ENCODE measurements at places on chromosomes 12 and 14.

DNA sequence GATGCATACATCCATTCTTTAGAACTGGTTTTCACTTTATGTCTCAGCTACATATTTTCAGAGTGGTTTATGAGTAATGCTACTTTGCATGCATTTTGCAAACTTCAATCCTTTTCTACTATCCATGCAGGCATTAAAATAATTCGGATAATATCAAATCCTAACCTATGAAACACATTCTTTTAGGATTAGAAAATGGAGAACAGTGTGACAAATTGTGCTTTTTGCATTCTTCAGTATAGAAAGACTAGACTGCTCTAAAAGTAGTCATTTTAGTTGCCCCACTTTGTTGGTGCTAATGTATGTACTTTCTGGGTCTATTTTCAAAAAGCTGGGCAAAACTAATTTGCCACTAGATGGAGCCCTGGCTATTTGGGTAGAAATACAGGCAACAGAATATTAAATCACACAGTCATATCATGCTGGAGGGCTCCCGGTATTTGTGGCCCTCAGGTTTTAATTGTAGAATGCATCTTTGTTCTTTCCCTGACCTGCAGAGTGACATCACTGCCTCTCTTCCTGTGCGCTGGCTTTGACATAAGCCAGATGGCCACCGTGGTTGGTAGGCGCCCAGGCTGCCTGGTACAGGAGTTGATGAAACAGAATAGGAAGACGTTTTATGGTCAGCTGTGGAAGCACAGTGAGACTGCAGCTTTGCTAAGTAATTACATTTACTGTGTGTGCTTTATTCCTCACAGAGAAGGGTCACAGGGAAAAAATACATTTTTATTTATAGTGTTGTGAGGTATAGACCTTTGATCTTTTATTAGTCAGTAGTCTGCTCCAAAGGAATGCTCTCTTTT is 28.1 kb downstream of the MSRB3 start:
- DNase-seq = peak; percentile 51

- DNase-seq = no peak
Observed at GRCh38 chr14:89179891-89180404, 237.1 kb downstream of the FOXN3 start.

DNA sequence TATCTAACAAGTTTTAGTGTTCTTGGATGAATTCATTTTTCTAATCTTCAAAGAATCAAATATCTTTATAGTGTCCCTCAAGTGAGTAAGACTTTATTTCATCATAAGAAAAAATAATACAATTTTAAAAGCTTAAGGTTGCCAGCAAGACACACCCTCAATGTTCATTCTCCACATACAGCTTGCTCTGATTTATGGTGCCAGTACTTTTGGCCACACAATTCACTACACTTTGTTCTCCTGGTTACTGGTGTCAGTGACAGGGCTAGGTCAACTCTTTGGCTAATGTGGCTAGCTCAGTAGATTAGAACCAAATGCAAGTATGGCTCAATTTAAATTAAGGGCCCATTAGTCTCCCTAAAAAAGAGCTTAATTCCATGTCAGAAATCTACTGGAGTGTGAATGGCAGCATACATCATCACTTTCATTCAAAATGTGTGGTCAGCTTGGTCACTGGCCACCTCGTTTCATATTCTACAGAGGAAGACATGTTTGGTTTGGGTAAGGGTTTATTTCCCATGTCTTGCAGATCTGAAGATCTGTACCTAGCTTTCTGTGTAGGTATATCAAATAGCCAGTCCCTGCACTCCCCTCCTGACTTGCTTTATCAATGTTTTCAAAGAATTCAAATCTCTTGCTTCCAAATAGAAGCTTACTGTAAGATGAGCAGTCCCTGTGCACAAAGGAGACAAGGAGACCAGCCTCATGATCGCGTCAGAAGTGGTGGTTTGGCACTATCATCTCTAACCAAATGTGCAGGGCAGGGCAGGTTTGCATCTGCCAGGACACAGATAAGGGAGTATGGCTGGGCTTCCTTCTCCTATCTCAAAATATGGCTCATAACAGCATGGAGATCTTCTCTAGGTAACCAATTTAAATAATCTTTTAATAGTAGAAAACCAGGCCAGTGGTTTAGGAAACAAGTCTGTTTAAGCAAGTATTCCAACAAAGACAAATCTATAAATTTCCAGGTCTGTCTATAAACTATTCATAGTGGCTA is 31.3 kb downstream of the HECTD4 start:
- peak; percentile 34 for DNase-seq

DNA sequence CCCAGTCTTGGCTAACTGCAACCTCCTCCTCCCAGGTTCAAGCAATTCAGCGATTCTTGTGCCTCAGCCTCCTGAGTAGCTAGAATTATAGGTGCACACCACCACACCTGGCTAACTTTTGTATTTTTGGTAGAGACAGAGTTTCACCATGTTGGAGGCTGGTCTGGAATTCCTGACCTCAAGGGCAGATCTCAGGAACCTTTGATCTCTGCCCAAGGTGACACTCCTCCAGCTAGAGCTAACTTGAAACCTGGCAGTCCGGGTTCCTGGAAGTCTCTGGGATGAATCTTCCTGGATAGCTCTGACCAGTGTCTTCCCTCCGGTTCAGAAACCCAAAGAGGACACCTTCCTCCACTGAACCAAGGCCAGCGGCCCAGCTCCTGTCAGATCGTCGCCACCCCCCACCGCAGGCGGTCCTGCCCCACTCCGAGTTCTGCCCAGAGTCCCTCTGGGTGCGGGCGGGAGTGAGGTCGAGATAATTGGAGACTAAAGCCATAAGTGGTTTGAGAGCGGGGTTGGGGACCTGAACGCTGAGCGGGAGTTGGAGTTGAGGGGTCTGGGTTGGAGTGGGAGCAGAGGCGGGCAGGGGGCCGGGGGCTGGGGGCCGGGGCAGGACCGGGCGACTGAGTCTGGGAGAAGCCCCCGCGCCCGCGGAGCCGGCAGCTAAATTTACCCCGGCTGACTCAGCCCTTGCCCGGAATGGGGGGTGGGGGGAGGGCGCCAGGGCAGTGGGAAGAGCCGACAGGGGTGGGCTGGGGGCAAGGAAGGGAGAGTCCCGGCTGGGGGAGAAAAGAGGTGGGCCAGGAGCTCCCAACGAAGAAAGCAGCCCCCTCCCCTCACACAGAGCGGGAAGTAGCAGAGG is 4.7 kb downstream of the DDN start:
- DNase-seq = no peak

DNA sequence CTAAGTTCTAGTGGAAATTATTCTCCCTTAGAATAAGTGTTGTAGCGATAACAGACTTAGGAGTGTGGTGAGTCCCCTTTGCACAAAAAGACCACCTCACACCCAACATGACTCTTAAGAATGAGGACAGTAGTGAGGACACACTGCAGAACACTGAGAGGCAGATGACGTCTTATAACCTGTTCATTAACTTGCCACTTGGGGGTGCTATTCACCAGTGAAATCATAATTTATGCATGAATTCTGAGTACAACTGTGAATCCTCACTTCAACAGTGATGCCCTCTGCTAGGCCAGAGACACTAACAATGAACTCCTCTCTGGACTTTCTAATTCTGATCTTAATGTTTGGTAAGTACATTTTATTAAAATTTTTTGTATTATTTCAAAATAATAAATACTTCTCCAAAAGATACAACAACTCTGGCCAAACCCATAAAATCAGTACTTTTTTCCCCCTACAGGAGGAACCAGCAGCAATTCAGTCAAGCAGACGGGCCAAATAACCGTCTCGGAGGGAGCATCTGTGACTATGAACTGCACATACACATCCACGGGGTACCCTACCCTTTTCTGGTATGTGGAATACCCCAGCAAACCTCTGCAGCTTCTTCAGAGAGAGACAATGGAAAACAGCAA is 274.7 kb downstream of the DAD1 start:
- DNase-seq = peak; percentile 30

GRCh38 chr14:92534932-92535643 is 21.5 kb downstream of the RIN3 start:
- no peak for DNase-seq

All from astrocyte (in vitro differentiated cells and primary cell).